ENCODE measurements at places on chromosomes 2 and 18.
A peak's percentile ranks its signal among the peaks of the same experiment; 100 is the strongest.

- DNase-seq: no peak
Measured at GRCh38 chr2:209988010-209988409, 14.4 kb upstream of the RPE start.

DNA sequence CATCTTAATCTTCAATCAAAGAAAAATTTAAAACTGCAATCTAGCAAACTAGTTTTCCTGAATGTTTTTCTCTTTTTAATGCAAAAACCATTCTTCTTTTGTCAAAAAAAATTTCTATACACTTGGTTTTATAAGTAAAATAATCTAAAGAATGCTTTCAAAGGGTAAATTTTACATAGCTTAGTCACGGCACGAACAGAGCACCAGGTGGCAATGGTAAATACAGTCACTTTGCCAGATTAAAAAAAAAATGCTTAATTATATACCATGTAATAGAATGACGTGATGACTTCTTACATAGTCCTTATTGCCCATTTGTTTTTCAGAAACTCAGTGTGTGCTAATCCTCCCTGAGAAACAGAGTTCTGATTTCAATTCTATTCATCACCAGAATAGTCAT, 10.4 kb downstream of the FEZ2 start:
- DNase-seq: no peak

- DNase-seq: no peak
Measured at GRCh38 chr2:239461291-239462190, 60.7 kb upstream of the HDAC4 start.

GRCh38 chr2:142130111-142131009, 456 bp downstream of the LRP1B start:
- no peak for DNase-seq

DNA sequence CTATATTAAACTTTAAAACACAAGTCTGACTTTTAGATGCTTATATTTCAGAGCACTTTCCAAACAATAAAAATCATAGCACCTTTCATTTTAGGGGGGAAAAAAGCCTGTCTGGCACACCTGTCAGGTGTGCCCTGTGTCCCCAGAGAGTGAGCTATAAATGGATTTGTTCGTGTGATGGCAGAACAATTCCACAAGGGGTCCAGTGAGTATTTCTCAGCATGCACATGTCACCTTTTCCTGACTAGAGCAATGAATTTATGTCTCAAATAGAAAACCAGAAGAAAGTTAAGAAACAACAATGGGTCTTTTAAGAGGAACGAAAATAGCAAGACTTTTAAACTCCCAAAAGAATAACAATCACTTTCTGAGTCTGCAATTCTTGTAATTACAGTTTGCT, 55.9 kb downstream of the ACVR1C start:
- no peak for DNase-seq

DNA sequence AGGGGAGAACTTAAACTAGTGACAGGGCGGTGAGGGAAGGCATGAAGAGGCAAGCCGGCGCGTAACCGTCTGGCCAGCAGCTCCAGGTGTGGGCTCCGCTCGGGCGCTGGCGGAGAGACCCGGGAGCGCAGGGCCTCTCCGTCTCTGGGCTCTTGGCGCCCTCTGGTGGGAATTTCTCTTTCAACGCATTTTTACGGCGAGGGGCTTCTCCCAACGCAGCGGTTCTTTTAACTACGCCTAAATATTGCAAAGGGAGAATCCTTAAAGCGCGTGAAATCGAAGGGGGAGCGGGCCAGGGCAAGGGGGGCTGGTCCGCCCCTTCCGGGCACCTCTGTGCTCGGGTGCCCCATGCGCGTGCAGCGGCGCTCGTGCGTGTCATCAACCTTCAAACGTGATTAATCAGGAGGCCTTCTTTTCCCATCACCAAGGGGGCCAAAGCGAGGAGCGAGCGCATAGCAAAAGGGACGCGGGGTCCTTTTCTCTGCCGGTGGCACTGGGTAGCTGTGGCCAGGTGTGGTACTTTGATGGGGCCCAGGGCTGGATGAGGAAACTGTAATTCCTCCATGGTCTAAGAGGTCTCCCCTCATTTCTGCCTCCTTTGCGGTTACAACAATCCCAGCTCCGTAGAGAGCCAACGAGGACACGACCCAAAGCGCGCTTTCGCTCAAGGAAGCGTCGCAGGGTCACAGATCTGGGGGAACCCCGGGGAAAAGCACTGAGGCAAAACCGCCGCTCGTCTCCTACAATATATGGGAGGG, 762 bp upstream of the GAD1 start:
- peak; percentile 55 for DNase-seq

DNA sequence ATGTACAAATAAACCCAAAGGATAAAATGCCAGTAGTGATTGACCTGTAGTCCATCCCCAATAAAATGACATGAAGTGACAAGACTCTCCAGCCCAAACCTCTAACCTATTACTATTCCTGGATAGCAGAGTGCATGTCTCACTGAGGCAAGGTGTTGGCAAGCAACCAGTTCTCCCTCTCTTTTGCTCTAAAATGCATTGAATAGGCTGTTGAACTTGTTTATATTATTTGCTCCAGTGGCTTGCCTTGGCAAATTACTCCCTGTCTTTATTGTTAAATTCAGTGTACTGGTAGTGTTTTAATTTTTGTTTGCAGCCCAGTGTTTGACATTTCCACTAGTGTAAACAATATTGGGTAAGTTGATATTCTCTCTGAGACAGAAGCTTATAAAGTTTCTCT, 70.5 kb downstream of the CSRNP3 start:
- DNase-seq: no peak

DNA sequence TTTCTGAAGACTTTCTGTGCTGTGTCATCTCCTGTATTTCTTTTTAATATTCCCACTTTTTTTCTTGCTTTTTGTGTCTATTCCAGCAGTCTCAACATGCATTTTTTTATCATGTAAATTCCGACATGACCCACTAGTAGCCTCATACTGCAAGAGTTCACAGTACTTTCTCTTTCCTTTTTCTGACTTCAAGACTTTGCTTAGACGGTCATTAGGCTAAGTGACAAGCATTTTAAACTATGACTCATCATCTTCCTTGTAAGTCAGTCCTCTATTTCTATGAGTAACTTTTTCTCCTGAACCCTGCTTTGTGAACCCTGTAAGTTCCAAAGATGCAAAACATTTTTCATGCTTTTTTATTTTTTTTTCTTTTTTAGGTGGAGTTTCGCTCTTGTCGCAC, 381.2 kb downstream of the TXNL1 start:
- no peak for DNase-seq

DNA sequence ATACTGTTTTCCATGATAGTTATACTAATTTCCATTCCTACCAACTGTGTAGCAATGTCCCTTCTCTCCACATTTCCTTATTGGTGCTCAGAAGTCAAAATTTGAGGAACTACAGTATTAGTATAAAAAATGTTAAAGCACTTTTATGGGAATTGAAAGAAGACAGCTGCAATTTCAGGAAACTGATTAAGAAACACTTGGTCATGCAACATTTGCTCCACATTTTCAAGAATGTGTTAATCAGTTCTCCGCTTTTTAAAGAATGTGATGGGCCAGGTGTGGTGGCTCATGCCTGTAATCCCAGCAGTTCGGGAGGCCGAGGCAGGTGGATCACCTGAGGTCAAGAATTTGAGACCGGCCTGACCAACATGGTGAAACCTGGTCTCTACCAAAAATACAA, 33.6 kb upstream of the MGAT4A start:
- no peak for DNase-seq

DNA sequence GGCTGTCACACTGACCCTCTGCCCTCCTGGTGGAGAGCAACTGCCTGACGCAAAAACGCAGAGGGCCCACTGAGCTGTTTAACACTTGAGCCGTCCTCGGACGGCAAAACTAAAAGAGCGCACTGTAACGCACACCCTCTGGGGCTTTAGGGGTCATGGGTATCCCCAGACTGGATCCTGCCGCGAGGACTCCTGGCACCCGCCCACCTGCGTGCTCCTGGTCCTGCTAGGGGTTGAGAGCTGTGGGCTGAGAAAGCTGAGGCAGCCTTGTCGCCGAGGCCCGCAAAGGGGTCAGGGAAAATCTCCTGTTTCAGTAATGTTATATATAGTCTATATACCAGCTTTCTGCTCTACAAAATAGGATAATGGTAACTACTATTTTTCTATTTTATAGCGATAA, 39.1 kb downstream of the MDH1 start:
- no peak for DNase-seq

- no peak for DNase-seq
Measured at GRCh38 chr2:30486655-30487054, 39.6 kb downstream of the LCLAT1 start.

- DNase-seq: no peak
Measured at GRCh38 chr2:206266130-206267125, 8.0 kb upstream of the ZDBF2 start.

DNA sequence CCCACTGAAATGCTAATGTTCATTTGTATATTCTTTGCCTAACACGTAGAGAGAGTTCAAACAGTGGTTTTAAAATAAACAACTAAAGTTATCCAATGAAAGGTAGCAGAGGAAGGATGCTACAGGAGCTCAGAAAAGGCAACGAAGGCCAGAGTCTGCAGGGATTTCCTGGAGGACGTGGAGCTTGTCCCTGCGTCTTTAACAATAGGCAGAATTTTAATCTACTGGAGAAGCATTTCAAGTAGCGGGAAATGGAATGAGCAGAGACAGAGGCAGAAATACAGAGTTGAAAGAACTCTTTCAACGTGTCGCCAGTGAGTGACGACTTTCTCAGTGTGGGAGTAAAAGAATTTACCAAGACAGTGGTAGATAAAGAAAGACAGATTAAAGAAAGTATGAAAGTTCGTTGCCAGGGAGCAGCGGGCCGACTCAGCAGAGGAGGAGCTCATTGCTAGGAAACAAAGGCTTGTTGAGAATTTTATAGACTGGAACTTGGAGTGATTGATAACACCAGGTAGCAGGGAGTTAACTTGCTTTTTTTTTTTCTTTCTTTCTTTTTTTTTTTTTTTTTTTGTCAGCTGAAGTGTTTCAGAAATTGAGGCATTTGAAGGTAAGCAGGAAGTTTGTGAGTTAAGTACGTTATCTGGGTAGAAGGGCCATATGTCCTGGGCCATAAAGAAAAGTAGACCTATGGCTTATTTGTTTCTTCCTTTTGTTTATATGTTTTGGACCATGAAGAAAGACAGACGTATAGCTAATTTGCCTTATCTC, 625 bp upstream of the NBAS start:
- DNase-seq: no peak

DNA sequence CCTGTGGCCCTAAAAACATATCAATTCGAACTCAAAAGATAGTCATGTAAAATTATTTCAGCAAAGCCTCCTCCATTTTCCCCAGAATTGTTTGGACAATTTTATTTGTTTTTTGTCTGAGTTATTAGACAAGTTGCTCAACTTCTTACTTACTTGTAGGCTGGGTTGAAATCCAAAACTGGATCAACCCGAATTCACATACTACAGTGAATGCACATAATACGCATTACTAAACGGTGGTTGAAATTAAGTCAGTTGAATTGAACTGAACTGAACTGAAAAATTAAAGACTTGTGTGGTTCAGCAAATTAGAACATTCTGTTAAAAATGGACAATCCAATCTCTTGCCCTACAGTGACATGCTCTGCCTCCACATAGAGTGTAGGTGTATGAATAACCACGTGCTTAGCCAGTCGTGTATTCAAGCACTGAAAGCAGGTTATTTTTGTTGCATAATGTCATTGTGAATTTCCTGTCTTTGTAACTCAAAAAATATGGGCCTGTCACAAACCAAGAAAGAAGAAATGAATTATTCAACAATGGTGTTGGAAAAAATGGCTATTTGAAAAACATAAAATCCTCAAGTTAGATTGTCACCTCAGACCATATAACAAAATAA, 441.0 kb downstream of the TXNL1 start:
- DNase-seq: no peak

- no peak for DNase-seq
Measured at GRCh38 chr2:229372207-229372606, 101.1 kb upstream of the PID1 start.

All from stimulated activated CD8-positive, alpha-beta memory T cell treated with anti-CD3 and anti-CD28 coated beads, Interleukin-2, amount 100 ng/mL, for 48 hours (primary cell).